Mammary epithelial cell (primary cell): ENCODE measurements at places on chromosomes 4 and X.

- DNase-seq, result peak; percentile 12
Observed at GRCh38 chr4:38856046-38856445, 571 bp downstream of the TLR6 start.

- DNase-seq, result no peak
Observed at GRCh38 chrX:56519642-56520041, 43.8 kb upstream of the UBQLN2 start.

DNA sequence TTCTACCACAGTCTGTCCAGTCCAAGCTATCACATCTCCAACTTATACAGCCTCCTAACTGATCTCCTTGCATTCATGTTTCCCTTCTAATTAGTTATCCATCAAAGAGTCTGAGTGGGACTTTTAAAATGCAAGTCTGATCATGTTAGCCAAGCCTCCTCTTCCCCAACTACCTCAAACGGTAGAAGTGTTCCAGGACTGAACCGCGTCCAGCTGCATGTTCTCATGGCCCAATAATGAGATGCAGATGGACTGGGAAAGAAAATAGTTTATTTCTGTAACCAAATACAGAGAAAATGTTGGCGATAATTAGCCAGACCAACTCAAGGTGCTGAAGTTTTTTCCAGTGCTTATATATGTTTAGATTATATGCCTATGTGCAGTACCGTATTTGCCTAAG is 46.6 kb upstream of the PPP1R2C start:
- no peak for DNase-seq

GRCh38 chr4:15001248-15001868 is 923 bp upstream of the CPEB2 start:
- peak; percentile 93 for DNase-seq

- DNase-seq, result no peak
Observed at GRCh38 chrX:150224676-150225075, 138.4 kb upstream of the MAMLD1 start.

- DNase-seq, result peak; percentile 34
Observed at GRCh38 chrX:44101281-44101680, 128.1 kb upstream of the NDP start.

GRCh38 chrX:38805432-38806389 is 4.5 kb downstream of the MID1IP1 start:
- peak; percentile 70 for DNase-seq

DNA sequence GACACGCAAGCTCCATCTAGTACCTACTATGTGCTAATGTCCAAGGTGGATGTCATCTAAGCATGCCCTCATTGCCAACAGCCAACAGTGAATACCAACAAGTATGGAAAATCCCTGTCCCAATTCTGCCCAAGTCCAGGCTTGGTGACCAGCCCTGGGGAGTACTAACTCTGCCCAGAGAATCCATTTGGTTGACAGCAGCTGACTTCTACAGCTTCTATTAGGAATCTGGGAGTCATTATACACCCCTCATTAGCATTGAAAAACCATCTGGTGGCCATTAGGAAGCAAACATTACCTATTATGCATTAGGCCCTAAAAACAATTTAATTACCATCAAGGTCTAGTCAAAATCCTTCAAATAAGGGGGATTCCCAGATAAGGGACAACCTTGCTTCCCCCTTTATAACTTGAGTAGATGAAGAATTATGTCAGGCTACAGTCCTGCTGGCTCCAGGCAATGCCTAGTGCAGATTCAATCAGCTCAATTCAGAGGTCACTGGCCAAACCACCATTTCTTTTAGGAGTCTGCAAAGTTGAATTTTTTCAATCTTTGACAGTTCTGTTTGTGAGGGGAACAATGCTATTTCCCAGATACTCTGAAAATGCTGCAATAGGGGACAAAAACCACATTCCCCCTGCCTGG is 228.0 kb upstream of the LDB2 start:
- no peak for DNase-seq

DNA sequence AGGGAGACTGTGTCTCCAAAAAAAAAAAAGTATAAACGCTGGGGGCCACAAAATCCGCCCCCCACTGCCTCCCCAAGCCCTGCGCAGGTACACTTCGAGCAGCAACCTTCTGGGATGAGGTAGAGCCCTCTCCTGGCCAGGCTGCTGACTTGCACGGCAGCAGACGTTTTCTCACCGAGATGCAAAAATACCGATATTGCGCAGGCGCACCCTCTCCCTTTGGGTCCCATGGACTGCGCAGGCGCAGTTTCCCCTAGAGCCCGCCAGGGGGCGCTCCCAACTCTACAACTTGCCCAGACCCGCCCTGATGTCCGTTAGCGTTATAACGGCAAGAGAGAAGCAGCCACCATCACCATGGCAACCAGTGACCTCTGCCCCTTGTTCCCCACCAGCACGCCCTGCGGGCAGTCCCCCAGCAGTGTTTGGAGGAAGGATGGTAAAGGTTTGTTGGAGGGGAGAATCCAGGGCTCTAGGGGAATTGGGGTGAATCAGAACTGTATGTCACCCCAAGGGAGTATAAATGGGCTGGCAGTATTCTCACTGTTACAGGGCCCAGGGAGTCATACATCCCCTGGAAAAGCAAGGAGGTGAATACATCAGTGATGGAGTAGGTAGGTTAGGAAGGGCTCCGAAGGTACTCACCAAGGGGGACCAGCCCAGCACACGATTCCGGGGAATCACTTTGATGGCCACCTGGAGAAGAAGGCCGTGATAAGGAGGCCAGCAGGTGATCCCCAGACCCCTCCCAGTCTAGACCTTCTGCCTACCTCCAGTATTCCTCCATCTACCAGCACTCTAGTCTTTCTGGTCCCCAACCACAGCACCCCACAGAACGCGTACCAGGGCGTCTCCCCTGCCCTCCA is 1.5 kb downstream of the PIM2 start:
- peak; percentile 82 for DNase-seq

DNA sequence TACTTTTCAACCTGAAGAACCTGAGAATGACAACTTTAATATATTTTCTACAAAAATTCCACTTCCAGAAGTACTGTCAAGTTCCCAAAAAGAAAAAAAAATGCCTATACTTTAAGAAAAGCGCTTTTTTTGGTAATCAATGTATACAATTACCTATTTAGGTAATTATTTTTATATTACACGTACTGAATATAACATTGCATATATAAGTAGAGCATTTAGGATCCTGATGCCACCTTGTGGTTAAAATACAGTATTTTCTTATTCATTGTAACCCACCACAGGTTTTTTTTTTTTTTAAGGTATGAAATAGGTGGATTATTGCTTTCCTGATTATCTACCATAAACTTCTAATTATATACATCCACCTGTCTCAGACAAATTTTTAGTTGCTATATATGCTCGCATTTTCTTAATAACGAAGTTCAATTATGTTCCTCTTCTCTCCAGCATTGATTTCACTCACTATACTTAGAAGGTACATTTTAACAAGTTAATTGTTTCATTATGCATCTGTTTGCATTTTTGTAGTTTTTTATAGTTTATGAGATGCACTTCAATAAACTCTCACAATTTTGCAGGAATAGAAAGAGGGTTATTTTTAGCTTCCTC is 5.2 kb downstream of the MAP9 start:
- DNase-seq, result peak; percentile 5

DNA sequence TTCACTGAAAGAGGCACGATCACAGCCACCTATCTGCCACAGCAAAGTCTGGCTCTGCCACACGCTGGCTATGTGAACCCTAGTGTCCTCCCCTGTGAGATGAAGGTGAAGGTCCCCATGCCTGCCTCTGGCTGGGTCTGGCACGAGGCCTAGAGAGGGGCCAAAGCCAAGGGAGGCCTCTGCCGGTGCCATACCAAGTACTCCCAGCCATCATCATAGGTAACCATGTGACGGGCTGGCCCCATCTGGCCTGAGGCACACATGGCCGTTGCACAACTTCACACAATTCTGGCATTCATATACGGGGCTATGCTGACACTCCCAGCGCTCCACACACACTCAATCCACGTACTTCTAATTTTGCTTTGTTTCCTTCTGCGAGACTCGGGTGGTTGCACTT is 15.3 kb downstream of the NOP14 start:
- DNase-seq, result no peak

GRCh38 chr4:60544981-60545380 is 655.1 kb upstream of the ADGRL3 start:
- DNase-seq, result no peak

- no peak for DNase-seq
Observed at GRCh38 chr4:19133315-19133714, 1111.8 kb upstream of the LCORL start.

GRCh38 chr4:52172166-52172565 is 121.1 kb downstream of the SPATA18 start:
- peak; percentile 9 for DNase-seq

- DNase-seq, result no peak
Observed at GRCh38 chr4:89411539-89412309, 104.1 kb upstream of the GPRIN3 start.

DNA sequence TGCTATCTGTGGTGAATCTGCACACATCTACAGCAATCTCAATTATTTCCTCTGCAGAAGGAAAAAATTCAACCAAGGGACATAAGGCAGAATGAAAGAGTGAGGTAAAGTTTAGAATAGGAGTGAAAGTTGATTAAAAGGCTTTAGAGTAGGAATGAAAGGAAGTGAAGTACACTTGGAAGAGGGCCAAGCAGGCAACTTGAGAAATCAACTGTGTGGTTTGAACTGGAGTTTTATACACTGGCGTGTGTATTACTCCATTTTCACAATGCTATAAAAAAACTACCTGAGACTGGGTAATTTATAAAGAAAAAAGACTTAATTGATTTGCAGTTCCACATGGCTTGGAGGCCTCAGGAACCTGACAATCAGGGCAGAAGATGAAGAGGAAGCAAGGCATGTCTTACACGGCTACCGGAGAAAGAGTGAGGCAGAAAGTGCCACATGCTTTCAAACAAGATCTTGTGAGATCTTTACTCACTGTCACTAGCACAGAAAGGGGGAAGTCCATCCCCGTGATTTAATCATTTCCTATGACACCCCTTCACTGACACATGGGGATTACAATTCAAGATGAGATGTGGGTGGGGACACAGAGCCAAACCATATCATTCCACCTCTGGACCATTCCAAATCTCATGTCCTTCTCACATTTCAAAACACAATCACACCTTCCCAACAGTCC is 234.8 kb downstream of the IL15 start:
- DNase-seq, result peak; percentile 6

DNA sequence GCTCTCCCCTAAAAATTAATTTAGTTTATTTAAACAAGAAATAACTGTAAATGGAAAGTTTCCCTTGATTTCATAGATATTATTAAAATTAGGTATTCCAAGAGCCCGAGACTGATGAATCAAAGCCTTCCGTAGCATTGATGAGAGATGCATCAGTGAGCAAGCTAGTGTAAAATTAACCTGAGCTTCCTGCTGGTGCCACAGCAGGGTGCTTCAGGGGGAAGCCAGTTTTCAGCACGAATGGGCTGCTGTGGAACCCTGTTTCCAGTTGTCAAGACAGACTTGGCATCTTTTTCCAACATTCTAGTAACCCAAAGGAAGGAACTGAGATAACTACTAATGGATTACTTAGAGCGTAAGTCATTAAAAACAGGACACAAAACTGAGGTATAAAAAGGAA is 221.7 kb downstream of the RBMX2 start:
- no peak for DNase-seq

DNA sequence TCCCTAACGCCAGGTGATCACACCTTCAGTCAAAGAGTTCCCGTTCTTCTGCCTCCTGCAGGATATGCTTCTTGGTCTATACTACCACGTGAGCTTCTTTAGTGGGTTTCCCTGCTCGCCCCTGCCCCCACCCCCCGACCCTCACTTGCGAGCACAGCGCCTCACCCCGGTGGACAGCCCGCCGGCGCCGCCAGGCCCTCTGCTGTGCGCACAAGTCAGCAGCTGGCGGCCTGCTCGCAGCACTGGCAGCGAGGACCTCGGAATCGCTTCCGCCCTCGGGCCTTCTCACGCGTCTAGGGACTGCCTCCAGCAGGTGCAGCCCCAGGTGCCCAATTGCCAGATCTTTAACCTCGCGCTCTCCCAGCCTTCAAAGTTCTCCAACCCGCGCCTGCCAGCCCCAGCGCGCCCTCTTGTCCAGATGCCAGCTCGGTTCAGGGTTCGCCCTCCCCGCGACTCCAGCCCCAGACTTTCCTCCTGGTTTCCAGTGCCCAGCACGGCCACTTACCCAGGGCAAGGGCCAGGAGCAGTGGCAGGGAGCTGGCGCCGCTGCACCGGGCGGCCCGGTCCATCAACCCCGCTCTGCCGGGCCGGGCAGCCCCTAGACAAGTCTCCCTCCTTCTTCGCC is 454 bp downstream of the BTC start:
- peak; percentile 46 for DNase-seq

- DNase-seq, result peak; percentile 58
Observed at GRCh38 chr4:67871867-67872266, 11.9 kb downstream of the TMPRSS11D start.

DNA sequence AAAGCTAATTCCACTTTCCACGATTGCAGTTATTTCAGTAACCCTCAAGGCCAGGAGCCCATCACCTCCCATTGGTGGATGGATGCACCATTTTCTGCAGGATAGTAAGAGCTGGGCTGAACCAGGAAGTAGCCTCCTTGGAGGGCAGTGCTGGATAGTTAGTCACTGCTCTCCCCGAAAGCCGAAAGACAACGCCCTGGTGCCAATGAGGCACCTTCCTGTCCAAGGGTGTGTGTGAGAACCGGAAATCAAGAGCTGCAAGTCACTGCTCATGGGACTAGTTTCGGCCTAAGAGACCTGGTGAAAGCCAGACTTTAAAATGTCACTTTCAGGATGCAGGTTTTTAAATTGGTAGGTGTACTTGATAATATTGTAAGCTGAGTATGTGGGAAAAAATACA is 203.8 kb upstream of the HS3ST1 start:
- peak; percentile 93 for DNase-seq

DNA sequence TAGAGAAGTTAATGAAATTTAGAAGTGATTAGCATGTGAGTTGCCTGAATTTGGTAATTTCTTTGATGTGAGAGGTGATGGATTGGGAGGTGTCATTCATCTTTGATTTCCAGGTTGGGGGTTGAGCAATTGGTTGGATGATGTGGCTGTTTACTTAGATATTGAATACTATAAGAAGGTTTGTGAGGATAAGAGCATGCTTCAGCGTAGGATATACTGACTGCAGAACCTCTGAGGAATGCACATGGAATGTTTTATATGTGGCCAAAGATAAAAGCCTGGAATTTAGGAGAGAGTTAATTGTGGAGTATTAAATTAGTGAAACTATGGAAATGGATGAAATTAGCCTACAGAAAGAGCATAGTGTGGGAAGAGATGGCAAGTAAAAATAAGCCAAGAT is 165.4 kb upstream of the MAD2L1 start:
- DNase-seq, result no peak

- DNase-seq, result no peak
Observed at GRCh38 chr4:118361192-118361591, 8.4 kb upstream of the PRSS12 start.

- DNase-seq, result no peak
Observed at GRCh38 chr4:76354517-76355473, 48.3 kb downstream of the STBD1 start.
